GDM1 (cell line): ENCODE measurements at places on chromosomes 1 and 21.

GRCh38 chr1:67053535-67053784, 488 bp downstream of the SLC35D1 start:
- DNase-seq: no peak

DNA sequence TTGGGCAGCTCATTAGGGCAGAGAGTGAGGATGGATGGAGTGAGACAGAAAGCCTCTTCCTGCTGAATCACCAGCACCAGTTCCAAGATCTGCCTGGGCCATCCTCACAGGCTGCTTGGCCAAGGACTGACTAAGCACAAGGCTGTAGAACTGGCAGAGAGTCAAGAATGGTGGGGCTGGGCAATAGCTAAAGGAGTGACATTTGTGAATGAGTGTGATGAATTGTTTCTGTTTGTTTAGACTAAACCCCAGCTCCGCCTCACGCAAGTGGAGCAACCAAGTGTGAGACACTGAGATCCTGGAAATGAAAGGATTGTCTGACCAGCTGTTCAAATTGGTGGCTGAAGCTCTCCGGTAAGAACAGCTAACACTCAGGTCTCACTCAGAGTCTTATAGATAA, 38.6 kb downstream of the BRINP2 start:
- no peak for DNase-seq

DNA sequence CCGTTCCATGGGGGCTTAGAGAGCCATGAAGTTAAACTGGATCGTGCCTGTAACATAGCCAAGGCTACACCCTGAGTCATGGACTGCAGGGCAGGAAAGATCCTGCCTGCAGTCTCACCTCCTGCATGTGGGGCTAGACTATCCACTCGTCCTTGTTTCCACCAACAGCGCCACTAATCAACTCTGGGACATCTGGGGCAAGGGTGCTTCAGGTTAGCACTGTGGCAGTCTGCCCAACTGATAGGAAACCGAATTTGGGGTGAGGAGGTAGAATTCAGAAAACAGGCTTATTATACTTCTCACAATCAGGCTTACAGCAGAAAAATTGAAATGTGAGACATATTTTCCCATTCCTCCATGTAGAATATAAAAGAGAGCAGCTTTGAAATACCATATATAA, 85.2 kb upstream of the ADAM30 start:
- DNase-seq: no peak

DNA sequence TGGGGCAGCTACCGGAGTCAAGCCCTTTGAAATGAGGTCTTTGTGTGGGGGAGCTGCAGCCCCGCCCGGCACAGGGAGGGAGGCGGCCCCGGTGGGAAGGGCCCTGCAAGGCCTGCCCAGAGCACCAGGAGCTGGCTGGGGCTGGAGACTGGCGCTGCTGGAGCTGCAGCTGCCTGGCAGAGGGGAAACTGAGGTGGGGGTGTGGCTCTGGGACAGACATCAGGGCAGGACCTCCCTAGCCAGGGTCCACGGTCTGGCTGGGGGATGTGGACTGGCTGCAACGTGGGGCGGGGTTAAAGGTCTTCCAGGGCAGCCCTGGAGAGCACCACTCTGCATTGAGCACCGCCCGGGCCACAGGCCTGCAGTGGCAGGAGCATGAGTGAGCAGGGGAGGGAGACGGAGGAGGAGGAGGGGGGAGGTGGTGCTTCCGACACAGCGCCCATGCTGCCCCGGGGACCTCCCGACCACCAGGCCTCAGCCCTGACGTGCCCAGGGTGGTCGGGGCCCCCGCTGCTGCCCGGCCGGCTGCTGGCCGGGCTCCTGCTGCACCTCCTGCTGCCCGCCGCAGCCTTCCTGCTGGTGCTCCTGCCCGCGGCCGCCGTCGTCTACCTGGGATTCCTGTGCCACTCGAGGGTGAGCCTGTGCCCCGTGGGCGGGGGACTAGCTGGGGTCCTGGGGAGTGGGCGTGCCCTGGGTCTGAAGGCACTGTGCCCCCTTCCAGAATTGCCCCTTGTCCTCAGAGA, 4.8 kb upstream of the ANKRD65 start:
- no peak for DNase-seq

GRCh38 chr1:167520711-167521206, 2.4 kb upstream of the CD247 start:
- no peak for DNase-seq

DNA sequence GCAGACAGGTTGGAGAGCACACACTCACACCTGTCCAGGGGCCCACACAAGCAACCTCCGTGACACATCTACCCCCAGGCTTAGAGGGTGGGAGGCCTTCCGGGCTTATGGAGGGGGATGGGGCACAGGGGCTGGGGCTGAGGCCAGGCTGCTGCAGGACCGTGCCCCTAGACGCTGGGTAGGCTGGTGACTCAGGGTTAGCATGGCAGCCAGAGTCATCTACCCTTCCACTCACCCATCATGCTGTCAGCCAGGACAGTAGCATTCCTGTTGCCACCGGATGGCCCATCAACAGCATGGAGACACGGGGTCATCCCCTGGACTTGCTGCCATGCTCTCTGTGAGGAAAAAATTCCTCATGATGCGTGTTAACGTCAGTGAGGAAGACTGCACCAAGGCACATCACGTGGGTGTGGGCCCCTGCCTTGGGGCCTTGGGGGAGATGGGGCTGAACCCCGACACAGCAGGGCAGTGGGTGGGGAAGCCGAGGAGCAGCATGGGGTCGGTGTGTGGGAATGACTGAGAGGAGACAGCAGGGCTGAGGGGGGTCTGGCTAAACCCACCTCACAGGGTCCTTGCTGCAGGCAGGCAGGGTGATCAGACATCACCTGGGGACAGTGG, 52.8 kb downstream of the WNT9A start:
- DNase-seq: no peak
